T-helper 9 cell (primary cell): ENCODE measurements at places on chromosomes 4 and X.

DNA sequence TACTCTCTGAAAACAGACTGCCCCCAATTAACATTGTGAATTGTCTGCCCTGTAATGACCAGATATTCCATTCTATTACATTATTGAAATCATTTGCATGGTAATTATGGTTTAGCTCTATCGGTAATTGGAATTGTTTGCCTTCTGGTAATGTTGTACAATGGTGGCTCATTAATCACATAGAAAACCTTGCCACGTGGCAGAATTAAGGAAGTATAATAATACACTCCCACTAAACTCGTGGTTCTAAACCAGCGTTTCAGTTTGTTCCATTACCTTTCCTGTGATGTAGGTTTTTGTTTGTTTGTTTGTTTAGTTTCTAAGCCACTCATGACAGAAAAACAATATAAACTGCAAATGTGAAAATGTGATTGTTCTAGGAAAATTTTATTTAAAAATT, 45.1 kb upstream of the TAPT1 start:
- DNase-seq, result no peak

DNA sequence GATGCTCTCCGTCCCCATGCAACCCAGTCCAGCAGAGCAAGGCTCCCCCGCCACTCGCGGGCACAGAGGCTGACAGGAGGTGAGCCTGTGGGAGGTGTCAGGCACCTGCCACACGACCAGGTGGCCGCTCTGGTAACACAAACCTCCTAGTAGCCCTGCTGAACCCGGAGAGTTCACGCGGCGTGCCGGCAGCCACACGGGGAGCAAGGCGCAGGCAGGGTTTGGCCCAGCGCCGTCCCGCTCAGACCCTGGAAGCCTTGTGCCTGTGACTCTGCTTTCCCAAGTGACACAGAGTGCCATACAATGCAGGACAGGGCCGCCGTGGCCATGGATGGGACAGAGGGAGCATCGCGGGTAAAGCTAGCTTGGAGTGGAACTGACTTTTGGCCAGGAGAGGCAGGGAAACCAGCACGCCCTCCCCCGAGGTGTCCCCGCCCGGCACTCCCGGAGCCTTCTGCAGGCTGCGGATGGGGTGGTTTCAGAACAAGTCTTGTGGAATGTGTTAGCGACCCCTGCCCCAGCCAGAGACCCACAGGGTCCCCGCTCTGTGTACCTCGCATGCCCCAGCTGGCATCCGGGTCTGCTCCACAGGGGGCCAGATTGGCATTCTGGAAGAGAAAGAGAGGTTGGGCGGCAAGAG, 44.7 kb upstream of the AFAP1 start:
- DNase-seq, result no peak

DNA sequence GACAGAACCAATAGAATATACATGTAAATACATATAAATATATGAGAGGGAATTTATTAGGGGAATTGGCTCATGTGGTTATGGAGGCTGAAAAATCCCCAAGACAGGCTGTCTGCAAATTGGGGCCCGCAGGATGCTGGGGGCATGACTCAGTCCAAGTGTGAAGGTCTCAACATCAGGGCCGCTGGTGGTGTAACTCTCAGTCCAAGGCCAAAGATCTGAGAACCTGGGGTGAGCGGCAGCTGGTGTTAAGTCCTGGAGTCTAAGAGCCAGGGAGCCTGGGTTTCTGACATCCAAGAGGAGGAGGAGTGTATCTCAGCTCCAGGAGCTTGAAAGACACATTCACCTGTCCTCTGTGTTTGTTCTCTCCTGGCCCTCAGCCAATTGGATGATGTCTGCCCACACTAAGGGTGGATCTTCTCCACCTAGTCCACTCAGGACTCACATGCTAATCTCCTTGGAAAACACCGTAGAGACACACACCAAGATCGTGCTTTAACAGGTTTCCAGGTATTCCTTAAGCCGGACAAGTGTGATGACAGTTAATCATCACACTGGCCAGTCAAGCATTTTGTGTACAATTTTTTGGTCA, 28.9 kb downstream of the TIGD2 start:
- no peak for DNase-seq

- DNase-seq, result no peak
Observed at GRCh38 chr4:16443504-16444088, 217.3 kb upstream of the TAPT1 start.

DNA sequence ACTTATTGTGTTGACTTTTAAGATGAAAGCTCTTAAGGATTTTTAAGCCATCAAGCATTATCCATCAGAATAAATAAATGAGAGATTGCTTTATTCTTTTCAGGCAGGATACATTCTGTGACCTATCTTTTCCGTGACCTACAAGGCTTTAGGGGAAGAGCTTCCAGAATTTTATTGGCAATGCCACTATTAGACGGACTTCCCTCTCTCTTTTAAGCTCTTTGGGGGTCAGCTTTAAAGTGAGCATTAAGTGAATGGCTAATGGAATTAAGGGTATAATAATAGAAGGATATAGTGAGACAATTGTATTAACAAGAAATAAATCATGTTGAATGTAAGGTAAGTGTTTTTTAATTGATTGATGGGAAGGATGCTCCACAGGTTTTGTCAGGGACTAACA, 273.7 kb downstream of the GPAT3 start:
- DNase-seq, result no peak

- no peak for DNase-seq
Observed at GRCh38 chr4:148143174-148143573, 299.0 kb downstream of the NR3C2 start.

- DNase-seq, result no peak
Observed at GRCh38 chrX:69362354-69362753, 141.8 kb upstream of the NALF2 start.

DNA sequence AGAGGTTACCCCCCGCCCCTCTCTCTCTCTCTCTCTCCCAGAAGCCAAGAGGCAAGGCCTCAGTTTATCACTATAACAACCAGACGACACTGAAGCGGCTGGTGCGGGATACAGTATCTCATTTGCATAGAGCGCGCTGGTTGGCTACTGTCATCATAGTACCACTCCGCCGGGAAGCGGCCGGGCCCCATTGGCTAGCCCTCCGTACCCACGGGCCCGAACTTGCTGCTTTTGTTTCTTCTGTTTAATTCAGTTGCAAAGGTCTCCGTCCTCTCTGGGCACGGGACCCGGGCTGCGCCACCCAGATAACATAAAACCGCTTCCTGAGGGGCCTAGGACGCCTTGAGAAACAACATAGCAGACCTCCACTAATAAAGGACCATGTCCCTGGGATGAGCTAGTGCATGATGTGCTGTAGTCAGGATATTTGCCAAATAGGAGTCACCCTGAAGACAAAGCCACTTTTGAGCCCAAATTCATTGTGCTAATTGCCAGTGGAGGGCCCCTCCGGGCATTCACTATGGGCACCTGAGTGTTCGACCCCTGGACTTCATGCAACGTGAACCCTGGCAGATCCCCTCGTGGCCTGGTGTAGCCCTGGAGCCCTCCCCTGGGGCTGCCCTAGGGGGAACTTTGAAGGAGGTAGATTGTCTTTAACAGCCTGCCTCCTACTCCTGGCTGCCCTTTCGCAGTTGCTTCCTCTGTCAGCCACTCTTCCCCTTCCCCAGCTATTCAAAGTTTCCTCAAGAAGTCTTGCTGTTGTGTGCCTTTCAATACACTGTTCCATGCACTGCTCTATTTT, at the start of gene PCYT1B:
TSS of gene PCYT1B (minus strand) at position 91 of the 802 bp plus-strand sequence. CDS start 242 bp downstream, outside the sequence.
- peak; percentile 33 for DNase-seq

DNA sequence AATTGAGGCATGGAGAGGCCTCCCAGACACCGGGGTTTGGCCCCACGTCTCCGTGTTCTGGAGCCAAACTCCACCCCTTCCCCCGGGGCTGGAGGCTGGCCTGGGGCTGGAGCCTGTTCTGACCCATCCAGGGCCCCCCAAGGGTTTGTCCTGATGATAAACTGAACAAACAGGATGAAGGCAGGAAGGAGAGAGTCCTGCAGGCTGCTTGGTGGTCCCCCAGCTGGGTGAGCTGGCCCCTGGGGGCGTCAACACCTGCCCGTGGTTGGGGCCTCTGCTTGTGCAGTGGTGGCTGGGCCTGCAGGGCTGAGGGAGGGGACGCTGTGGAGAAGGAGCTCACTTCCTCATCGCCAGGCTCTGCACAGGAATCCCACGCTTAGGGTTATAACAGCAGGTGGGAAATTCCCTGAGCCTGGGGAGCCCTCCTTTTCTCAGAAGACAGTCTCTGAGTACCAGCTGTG, 2.3 kb downstream of the SH3TC1 start:
- peak; percentile 22 for DNase-seq

DNA sequence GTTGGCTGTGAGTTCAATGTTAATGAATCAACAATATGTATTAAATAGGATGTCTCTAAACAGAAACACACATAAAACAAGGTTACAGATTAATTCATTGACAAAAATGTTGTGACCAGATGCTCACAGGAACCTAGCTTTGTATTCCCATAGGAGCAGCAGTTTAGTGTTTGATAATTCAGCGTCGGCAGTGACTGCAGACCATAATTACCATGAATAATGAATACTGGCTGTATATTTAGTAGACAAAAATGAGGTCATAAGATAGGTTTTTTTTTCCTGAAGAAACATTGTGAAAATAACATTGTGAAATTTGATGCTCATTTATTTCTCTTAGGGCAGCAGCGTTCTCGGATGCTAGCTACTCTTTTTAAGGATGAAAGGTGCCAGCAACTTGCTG, 27.8 kb downstream of the COPS4 start:
- DNase-seq, result no peak

DNA sequence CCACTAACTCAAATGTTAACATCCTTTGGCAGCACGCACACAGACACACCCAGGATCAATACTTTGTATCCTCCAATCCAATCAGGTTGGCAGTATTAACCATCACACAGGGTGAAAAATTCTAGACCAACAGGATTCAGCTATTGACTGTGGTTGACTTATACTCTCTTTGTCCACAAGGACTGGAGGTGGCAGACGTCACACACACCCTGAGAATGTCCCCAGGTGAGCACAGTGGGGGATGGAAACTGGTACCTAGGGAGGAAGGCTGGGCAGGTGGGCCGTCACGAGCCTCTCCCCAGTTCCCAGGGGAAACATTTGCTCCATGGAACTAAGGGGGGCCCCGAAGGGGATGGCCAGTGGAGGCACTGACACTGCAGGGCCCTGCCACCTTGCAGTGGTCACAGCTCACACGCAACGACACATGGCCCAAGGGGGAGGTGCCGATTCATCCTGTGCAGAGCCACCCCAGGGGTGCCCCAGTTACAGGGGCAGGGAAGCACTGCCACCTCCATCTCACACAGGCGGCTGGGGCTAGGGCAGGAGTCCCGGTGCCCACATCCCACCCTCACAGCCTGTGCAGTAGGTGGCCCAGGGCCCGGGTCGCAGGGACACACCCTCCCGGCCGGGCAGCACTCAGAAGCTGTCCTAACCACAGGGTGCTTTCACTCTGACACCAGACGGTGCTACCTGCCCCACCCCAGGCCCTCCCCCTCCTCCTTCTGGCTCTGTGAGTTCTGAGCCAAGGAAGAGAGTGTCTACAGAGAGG, 17.4 kb downstream of the ZFYVE28 start:
- no peak for DNase-seq
